ENCODE measurements at places on chromosomes 6 and 20.

GRCh38 chr6:3990692-3991491 lies 88.0 kb downstream of the FAM217A start:
- peak; percentile 65 for DNase-seq

- no peak for DNase-seq
Observed at GRCh38 chr6:46719099-46719498, 16.1 kb downstream of the PLA2G7 start.

GRCh38 chr6:84910906-84911607 lies 146.7 kb upstream of the TBX18 start:
- DNase-seq: no peak

- peak; percentile 79 for DNase-seq
Observed at GRCh38 chr6:139881236-139881635, 506.8 kb upstream of the CITED2 start.

GRCh38 chr6:18081025-18081668 lies 41.3 kb downstream of the NHLRC1 start:
- DNase-seq: no peak

DNA sequence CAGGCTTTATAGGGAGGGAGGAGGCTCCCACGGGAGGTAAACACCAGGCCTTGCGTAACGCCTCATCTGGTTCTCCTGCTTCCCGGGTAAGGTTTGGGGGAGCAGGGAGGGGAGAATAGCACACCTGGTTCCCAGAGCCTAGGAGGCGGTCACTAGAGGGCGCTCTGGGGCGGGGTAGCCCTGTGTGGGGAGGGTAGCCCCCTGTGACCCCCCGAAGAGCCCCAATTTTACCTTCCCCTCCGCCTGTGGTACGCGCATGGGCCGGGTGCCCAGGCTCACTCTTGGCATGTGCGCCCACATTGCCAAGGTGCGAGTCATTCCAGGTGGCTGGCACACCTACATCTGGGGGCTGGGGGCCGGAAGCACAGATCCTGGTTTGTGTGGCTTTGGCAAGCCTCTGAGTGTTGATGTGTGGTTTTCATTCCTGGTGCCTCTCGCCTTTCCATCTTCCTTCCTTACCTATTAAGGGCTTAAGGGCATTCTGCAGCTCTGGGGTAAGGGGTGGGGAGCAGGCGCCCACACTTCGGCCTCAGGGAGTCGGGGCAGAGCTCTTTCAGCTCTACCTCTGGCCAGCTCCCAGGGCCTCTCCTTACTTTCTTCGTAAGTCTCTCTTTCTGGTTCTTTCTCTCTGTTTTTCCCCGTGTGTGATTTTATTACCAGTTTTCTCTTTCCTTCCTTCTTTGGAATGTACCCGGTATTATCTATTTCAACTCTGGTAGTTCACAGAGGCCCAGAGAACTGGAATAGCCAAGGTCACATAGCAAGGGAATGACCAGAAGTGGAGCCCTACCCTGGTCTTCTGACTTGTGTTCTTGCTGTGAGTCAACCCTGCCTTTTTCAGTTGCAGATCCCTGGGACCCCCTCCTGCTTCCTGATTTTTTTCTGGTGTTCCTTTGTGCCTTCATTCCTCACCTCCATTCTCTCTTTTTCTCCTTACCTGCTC lies 492 bp upstream of the RNF39 start:
- DNase-seq: no peak

All from NCI-H146 (cell line).